ENCODE measurements at places on chromosomes 12 and 14. TPM values are rescaled to one million over a fixed set of nuclear protein-coding genes. Genes with fewer than 3 reads are reported as not detected.

GRCh38 chr12:32444895-32445294 is 45.5 kb downstream of the FGD4 start:
- H3K4me3 ChIP-seq, result no peak overlapping the region
- H3K27ac ChIP-seq, result no peak overlapping the region
- no peaks in the 10 kb centered on the region for H3K36me3 ChIP-seq
- no peaks in the 10 kb centered on the region for H3K4me1 ChIP-seq
- H3K27me3 ChIP-seq, result no peaks in the 10 kb centered on the region

GDF3 gene
- total RNA-seq, result not detected

DNA sequence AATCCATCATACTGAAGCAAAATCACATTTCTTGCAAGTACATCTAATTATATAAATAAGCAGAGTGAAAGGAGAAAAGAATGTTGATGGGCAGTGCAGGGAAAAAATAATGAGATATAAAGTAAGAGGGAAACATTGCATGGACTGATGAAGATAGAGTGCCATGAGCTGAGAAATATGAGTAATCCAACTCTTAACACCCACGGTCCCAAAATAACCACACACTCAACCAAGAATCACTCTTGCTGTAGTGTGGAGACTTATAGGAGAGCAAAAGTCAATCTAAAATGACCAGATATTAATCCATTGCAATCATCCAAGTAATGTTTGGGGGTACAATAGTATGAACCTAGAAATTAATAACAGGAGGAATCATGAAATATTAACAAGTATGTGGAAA is 40.2 kb downstream of the MYF5 start:
- no peaks in the 10 kb centered on the region for H3K36me3 ChIP-seq
- H3K4me3 ChIP-seq, result no peak overlapping the region
- H3K27me3 ChIP-seq, result no peaks in the 10 kb centered on the region
- no peaks in the 10 kb centered on the region for H3K4me1 ChIP-seq
- no peak overlapping the region for H3K27ac ChIP-seq
- DNase-seq, result no peak

GRCh38 chr12:109892748-109893147 is 7.3 kb upstream of the TCHP start:
- DNase-seq, result peak; percentile 66
- peaks cover 43% of the 10 kb centered on the region for H3K4me1 ChIP-seq
- no peaks in the 10 kb centered on the region for H3K36me3 ChIP-seq
- peak overlapping the region; percentile 14 for H3K27ac ChIP-seq

NKX2-1 gene
- total RNA-seq, result not detected

DNA sequence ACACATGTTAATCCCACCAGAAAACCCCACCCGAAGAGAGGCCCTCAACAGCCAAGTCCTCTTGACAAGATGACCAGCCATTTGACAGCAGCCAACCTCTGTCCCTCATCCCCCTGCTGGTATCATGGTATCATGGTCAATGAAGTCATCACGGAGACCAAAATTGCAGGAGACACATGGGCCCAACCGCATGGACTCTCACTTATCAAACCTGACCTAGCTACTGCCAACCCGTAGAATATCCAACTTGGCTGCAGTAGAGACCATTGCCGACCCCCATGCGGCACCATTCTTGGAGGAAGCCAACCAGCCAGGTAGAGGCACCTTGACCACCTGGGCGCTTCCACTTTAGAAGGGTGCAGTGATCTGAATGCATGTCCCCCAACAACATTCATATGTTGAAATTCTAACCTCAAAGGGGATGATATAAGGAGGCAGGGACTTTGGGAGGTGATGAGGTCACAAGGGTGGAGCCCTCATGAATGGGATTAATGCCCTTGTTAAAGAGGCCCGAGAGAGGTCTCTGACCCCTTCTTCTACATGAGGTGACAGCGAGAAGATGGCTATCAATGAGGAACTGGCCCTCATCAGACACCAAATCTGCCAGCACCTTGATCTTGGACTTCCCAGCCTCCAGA is 33.3 kb downstream of the DIO3 start:
- no peaks in the 10 kb centered on the region for H3K27me3 ChIP-seq
- H3K4me3 ChIP-seq, result no peak overlapping the region
- H3K36me3 ChIP-seq, result peaks cover 27% of the 10 kb centered on the region
- peaks cover 51% of the 10 kb centered on the region for H3K4me1 ChIP-seq

SERPINA3 gene
- not detected for total RNA-seq

GRCh38 chr12:29103539-29103974 is 45.5 kb upstream of the FAR2 start:
- H3K4me1 ChIP-seq, result peaks cover 36% of the 10 kb centered on the region
- DNase-seq, result peak; percentile 81
- peaks cover 13% of the 10 kb centered on the region for H3K36me3 ChIP-seq
- H3K27ac ChIP-seq, result peak overlapping the region; percentile 95

DNA sequence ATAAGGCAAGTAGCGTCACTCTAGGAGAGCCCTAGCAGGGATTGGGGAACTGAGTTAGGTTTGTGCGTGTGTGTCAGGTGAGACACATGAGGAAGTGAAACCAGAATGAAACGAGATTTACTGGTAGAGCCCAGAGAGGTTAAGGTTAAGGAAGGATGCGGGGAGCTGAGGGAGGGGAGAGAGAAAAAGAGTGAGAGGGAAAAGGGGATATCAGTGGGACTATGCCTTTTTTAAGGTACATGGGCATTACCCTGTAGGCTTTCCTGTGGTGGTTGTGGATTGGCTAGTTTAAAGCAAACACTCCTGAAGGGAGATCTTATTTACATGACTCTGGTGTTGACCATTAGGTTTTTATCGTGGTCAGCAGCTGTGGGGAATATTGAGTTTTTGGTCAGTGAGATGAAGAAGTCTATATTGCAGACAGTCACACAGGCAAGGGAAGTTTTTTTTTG is 13.9 kb downstream of the ZDHHC17 start:
- H3K27ac ChIP-seq, result peak overlapping the region; percentile 9
- H3K27me3 ChIP-seq, result no peaks in the 10 kb centered on the region
- H3K4me1 ChIP-seq, result peaks cover 17% of the 10 kb centered on the region
- no peak overlapping the region for H3K4me3 ChIP-seq
